Kidney epithelial cell (primary cell): ENCODE measurements at places on chromosomes 7 and 10.
A peak's percentile ranks its signal among the peaks of the same experiment; 100 is the strongest.

- no peak for DNase-seq
These were observed 147.8 kb downstream of the ELAPOR2 start for GRCh38 chr7:86911659-86912058.

GRCh38 chr7:44307301-44307900 lies 18.0 kb downstream of the CAMK2B start:
- peak; percentile 45 for DNase-seq

DNA sequence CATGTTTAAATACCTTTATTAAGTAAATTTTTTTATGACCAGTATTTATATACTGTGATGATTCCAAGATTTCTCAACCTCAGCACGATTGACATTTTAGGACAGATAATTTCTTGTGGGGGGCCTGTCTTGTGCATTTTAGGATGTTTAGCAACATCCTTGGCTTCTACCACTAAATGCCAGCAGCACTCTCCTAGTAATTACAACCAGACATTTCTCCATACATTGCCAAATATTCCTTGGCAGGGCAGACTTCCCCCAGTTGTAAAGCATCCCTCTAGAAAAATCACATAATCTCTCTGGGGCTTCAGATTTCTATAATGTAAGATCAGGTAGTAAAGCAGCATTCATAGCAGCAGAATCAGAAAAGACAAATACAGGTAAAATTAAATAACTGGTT lies 7.8 kb upstream of the LIPM start:
- DNase-seq: no peak

- no peak for DNase-seq
These were observed 397.3 kb downstream of the PPP1R3A start for GRCh38 chr7:113521468-113521867.

DNA sequence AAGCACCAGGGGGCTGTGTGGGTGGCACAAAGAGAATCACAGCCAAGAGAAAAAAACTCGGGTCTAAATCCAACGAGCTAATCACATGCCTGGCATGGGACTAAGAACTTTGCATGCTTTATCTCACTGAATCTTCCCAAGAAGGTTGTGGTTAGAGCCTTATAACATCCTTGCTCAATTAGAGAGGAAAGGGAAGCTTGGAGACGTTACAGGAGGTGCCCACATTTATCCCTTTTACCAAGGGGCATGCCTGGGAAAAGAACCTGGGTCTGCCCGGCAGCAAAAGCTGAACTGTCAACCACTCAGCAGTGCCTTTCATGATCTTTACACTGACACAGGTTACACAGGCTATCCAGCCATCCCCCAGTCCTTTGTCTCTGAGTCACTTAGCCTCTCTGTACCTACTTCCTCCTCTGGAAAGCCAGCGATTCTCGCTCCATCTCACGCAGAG lies 190.1 kb downstream of the PRPF18 start:
- DNase-seq: no peak
